ENCODE measurements at places on chromosomes 5 and 9.

DNA sequence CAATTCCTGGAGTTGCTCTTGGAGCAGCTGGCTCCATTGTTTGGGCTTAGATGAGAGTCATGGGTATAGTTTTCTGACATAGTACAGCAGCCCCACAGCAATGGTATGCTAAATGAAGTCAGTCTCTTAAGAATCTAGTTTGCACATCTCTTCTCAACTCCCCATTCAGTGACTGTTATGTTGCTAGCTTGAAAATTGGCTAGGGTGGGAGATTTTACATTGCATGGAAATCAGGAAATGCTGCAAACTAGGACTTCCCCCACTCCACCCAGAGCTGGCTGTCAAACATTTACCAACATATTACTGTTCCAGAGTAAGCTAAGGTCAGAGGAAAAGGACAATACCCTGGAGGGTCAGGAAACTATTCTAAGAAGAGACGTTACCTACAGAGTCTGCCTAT, 17.6 kb upstream of the FCHO2 start:
- no peak for DNase-seq

- no peak for DNase-seq
Measured at GRCh38 chr5:97501965-97502305, 318.9 kb upstream of the RIOK2 start.

DNA sequence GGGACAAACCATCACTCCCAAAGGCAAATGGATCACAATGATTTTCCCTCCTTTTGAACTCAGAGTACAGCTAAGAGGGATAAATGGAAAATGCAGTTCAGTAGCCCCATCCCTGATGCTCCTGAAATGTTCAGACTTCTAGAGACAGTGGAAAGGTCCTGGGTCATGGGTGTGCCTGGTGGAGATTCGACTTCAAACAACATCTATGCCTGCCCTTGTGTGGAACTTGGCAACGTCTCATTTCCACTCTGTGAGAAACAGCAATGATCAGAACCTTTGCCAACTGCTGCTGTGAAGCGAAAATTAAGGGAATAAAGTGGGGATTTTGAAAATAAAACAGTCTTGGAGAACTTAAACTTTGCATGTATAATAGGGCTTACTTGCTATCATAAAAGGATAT, 778.1 kb downstream of the SEMA5A start:
- DNase-seq: no peak

DNA sequence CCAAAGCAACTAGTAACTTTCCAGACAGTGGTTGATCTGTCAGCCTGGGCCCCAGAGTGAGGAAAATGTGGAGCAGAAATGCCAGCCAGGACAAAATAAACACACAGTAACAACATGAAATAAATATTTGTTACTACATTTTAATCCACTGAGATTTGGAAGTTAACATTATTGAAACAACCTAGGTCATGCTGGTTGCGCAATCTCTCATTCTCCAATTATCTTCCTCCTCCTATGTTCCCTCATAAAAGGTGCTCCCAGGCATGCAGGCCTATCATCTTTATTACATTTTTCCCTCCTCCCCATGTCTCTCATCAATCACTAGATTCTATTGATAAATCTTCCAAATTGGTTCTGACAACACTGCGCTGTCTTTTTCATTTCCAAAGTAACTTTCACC, 363.1 kb downstream of the HINT1 start:
- DNase-seq: no peak

DNA sequence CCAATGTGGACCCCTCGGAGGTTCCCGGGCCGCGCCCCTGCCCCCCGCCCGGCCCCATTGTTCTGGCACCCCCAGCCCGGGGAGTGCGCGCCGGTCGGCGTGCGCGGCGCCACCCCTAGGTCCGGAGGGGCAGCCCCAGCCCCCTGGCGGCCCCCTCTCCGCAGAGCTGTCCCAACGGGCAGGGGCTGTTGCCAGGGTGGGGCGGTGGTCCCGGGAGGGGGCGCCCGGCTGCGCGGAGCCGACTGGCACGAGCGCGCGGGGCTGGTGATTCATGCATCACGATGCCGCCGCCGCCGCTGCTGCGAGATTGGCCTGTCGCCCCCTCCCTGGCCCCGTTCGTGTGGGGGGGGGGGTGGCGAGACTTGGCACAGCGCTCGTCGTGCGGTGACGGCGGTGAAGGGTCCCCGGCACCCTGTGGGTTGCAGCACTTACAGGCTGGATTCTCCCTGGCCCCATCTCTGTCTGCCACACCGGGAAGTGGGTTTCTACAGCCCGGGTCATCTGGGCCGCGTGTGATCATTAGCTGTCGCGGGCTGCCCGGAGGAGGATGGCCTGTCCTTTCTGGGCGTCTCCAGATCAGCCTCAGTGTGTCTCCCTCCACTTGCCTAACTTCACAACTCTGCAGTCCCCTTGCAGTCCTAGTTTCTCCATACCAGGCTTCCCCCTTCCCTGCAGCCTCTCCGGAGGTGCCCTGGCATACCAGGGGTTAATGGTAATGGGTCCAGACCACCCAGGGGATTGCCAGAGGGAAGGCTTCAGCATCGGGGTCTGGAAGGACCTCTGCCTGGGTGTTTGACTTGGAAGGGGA, 858 bp downstream of the NCS1 start:
- DNase-seq: peak; percentile 63

DNA sequence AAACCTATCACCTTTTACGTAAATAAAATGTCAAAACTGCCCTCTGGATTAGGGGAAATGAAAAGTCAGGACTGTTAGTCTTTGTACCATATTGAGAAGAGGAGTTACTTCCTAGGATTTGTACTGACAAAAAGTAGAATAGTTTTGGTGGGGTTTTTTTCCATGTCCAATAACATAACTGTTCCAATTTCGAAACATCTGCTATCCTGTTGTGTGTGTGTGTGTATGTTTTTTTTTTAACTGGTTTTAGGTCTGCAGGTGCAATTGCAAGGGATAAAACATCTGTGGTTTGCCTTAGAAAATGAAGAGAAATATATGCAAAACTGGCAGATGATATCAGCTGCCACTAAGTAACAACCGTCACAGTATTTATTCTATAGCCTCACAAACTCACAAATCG, 506.8 kb downstream of the NFIB start:
- DNase-seq: no peak

- no peak for DNase-seq
Measured at GRCh38 chr9:70195456-70195855, 63.3 kb upstream of the SMC5 start.

GRCh38 chr5:58060996-58061395, 398.9 kb downstream of the PLK2 start:
- DNase-seq: no peak

DNA sequence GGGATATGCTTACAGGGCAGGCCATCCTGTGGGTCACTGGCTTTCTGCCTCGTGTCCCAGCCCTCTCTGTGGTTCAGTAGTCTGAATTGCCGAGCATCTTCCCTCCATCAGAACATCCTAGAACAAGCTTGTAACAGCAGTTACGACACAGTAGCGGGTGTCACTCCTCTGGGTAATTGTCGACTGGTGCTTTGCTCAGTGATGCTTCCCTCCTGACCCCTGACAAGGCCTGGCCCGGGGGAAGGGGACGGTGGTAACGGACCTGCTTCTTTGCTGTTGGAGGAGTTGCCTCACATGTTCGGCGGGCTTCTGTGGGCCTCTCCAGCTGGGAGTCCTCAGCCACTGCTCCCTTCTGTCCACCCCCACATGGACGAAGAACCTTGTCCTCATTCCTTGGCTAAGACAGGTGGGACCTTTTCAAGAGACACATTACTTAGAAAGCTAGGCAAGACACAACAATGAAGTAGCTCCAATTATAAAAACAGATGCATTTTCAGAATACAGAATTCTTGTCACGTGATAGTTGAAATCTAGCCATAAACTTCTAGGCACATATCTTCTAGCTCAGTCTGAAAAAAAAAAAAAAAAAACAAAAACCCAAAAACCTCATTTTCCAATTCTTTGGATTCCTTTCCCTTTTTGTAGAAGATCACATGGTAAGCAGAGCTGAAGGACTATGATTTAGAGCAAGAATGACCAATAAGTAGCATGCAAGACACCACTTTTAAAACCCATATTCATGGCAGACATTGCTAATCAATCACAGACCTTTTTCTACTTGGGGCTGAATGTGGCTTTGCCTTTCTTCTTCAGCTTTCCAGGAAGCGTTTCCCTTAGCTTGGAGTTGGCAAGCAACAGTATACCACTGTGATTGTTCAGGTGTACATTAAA, 25.0 kb downstream of the HMCN2 start:
- no peak for DNase-seq

DNA sequence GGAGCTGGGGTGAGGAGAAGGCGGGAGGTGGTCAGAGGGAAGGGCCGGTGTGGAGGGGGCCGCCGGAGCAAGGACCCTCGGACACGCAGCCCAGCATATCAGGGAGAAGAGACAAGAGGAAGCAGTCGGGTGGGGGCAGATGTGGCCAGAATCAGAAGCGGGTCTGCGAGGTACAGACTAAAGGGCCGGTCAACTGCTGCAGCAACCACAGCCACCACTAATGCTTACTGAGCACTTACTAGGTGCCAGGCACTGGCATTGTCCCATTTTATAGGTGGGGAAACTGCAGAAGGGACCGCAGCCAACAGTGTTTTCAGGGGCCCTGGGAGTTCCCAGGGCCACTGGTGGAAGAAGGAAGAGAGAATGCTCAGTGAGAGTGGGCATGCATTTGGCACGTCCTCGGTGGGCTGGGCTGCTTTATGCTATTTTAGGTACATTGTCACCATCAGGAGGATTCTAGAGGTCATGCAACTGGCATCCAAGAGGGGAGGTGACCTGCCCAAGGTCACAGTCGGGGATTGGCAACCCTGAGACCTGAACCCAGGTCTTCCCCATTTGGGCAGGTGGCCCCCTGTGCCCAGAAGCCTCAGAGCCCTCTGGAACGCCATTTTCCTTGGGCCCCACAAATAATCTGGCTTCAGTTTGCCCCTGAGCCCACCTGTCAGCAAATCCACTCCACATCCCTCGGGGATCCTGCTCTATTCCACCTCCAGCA, 53.4 kb downstream of the DUSP1 start:
- no peak for DNase-seq

GRCh38 chr9:124334568-124335319, 77.0 kb downstream of the NEK6 start:
- DNase-seq: no peak

DNA sequence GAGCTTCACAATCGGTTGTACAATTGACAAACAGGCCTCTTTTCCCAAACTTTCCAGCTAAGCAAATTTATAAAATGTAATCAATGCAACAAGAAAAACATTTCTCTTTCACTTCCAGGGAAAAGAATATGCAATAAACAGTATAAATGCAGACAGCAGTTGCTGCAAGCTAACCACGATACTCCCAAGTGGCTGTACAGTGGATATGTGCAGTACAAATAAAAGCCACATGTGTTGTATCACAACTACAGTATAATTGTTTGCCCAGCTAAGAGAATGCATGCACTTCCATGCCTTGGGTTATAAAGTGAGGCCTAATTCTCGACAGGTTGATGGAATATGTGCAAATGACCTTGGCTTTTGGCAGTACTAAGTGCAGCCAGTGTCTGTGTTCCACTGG, 16.7 kb upstream of the PDCL start:
- DNase-seq: no peak

- DNase-seq: no peak
Measured at GRCh38 chr5:61809651-61810050, 477.6 kb downstream of the ZSWIM6 start.

DNA sequence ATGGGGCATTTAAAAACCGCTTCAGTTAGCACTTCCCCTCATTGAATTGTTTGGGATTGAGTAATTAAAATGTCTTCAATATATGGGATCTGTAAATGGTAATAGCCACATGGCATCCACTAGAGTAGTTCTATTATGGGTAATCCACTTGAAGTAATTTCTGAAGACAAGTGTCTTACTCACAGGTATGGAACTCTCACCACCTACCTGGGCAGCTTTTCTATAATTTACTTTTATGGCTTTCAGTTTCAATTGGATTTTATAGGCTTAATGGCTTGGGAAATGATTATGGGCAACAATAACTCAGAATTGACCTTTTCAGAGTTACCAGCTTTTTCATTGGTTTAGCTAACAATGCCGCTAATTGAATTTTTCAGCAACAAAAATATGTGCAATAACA, 597.9 kb downstream of the PTPRD start:
- no peak for DNase-seq

- no peak for DNase-seq
Measured at GRCh38 chr5:62977661-62978060, 399.0 kb downstream of the LRRC70 start.

DNA sequence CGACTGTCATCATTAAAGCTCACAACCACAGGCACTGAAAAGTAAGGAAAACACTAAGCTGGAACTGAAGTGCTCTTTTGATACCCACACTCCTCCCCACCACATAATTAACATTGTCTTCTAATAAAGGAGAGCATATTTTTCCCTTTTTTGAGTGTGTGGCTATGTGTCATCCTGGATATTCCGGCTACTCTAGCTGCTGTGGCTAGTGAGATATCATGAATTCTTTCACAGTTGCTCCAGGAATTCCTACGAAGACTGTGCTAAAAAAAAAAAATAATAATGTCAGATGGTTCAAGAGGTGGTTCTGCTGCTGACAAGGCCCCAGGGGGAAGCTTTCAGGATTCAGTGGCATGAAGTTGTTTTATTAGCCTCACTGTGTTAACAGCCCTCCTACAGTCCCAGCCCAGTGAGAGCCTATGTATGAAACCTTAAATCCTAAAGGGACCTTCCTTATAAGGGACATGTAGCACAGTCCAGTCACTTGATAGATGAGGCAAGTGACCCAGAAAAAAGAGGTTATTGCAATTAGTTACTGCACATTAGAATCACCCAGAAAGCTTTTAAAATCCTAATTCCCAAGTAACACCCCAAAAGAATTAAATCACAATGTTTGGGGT, 46.6 kb downstream of the TMEM252 start:
- no peak for DNase-seq

DNA sequence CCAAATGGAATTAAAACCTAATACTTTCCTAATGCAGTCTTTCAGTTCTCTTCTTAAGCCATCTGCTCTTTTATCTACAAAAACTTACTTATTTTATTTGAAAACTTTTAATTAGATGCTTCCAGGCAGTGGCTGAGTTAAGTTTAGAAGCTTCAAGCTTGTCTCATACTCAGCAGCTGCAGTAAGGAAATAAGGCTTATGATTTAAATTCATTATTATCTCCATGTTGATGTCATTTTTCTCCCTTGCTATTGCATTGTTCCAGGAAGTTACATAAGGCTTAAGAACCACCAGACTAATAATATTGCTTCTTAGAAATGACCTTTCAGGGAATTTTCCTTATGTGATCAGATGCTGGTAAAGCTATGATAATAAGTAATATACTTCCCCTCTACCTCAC, 119.6 kb downstream of the PPP2R2B start:
- DNase-seq: no peak

- DNase-seq: no peak
Measured at GRCh38 chr9:38003230-38003629, 65.8 kb downstream of the SHB start.

GRCh38 chr9:79003514-79003913, 568.3 kb upstream of the TLE4 start:
- no peak for DNase-seq

- no peak for DNase-seq
Measured at GRCh38 chr9:131324736-131325679, 35.5 kb downstream of the PLPP7 start.

- no peak for DNase-seq
Measured at GRCh38 chr5:135436951-135437418, 10.2 kb downstream of the DCANP1 start.
